Stimulated activated CD4-positive, alpha-beta T cell treated with anti-CD3 and anti-CD28 coated beads, Interleukin-1b, Interleukin-23, amount 100 ng/mL, for 1 hour (primary cell): ENCODE measurements at places on chromosomes 4 and X.

- DNase-seq = no peak
Observed at GRCh38 chr4:31422006-31422405, 701.8 kb downstream of the PCDH7 start.

GRCh38 chr4:102036619-102037376 lies 246.3 kb downstream of the BANK1 start:
- no peak for DNase-seq

GRCh38 chrX:136779346-136779781 lies 1.4 kb downstream of the ARHGEF6 start:
- no peak for DNase-seq

DNA sequence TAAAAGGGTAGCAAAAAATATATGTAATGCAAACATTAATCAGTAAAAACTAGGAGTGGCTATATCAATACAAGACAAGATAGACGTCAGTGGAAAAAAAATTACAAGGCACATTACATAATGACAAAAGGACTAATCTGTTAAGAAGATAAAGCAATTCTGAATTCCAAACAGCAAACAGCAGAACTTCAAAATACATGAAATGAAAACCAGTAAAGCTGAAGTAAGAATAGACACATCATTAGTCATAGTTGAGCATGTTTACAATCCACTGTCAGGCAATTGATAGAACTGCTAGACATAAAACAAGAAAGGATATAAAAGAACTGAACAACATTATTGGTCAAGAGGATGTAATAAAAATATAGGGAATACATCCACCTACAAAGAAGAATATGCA lies 12.2 kb downstream of the SULT1B1 start:
- DNase-seq = no peak
